Astrocyte of the spinal cord (primary cell): ENCODE measurements at places on chromosomes 3 and 15.

GRCh38 chr3:188916934-188917401 lies 254.8 kb upstream of the TPRG1 start:
- no peak for DNase-seq

DNA sequence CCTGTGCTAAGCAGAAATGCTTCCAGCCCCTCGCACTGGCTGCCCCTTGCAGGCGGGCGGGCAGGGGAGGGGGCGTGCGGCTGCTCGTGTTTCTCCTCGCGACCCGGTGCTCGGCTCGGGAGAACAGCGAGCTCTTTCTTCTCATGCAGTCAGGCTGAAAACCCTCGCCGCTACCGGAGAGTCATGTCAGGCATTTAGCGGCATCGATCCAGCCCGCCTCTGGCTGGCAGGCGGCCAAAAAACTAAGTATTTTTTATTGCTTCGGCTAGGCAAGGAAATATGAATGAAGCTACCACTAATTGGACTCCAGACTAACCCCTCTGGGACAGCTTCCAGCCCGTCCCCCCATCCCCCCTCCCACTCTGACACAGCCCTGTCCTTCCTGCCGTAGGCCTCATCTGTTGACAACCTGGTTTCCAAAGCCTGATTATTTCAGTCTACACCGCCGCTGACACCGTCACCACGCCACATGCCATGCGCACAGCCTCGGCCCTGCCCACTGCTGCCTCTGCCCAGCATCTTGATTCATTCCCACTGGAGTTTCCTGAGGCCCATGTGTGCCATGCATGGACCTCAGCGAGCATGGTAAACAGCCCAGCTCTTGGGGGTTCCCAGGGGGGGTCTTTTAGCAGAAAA lies 35.3 kb downstream of the TLE3 start:
- DNase-seq = peak; percentile 96

DNA sequence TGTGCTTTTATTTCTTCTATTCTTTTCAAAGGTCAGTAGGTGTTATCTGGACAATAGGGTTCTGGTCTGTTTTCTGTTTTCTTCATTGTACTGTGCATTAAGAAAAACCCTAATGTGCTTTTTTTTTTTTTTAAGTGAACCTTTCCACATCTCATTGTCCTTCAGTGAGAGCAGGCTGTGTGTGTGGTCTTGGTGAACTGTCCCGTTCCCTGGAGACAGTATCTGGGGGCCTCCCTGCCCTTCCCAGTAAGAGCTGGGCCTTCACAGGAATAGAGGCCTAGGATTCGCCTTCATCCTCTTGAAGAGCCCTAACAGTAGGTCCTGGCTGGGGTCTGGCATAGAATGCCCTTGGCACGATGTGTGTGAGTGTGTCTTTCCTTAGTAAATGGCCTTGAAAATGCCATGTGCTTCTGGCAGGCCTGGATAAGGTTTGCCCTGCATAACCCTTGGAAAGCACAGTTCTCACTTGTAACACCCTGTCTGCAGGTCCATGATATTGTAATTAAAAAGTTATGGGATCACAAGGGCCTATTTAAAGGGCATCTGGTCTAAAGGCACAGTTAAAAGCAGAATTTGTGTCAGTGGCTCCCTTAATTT lies 81.2 kb downstream of the IGF1R start:
- DNase-seq = no peak

- DNase-seq = no peak
These were observed 68.2 kb downstream of the SPRED1 start for GRCh38 chr15:38320866-38321265.

DNA sequence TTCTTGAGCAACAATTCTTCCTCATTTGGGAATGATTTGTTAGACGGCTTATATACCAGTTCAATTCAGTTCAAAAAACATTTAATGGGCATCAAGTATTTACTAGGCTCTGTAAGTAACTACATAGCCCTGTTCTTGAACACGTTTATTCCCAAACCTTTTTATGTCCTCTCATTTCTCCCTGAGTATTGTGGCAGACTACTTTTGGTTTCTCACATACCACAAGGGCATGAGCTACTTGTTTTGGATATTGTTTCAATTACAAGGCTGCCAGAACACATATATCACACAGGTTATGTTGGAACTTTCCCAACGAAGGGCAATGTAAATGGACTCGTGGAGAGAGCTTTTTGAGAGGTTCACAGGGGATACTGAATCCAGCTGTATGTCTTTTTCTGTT lies 363.8 kb upstream of the NAALADL2 start:
- peak; percentile 16 for DNase-seq

- DNase-seq = no peak
These were observed 26.7 kb downstream of the PIAS1 start for GRCh38 chr15:68080783-68081182.

DNA sequence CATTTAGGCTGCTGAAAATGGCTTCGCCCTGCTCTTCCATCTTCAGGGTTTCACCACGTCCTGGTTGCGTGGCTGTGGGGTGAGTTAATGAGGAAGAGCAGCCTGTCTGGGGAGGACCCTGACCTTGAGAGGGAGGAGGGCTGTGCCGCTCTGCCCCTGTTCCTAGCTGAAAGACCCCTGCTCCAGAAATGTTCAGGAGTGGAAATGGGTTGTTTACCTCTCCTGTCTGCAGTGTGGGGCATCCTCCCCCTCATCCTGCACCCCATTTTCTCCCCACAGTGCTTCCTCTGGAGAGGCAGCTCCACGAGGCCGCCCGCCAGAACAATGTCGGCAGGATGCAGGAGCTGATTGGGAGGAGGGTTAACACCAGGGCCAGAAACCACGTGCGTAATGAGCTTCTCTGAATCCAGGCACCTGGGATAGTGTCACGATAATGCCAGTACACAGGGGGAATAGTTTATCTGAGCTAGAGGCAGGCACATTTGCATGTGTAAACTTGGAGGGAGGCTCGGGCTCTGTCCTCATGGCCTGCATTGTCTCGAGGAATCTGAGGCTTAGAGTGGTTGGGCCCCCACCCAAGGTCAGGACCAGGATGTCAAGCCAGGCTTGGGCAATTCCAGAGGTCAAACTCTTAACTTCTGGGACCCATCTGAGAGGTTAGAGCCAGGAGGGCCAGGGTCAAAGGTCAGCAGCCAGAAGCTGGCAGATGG lies 4.0 kb downstream of the ANKDD1A start:
- no peak for DNase-seq

DNA sequence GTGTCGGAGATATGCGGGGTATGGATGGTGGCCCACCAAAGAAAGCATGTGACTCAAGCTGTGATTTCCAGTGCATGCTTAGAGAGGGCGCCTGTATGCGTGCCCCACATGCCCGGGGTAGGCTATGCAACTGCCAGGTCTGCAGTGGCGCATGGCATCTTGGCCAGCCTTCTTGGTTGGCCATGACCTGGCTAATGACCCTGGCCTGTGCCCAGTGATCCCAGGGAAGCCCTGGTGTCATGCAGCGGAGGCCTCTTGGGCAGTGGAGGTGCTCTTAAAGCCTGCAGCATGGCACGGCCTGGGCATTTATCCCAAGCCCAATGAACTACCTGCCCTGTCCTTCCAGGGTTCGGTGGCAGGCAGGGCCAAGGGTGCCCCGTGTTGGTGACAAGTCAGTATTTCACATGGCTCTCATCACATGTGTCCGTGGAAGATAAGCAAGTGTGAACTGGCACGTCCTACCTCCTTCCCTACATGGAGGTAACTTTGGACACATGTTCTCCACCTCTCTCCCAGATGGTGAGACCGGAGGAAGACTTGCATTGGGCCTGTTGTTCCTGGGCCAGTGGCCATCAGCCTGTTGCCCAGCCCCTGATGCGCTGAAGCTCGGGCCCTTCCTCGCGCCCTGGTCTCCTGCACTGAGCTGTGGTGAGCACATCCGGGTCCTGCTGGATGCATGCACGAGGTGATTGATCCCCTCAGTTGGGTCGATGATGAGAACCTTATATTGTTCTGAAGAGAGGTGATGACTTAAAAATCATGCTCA lies 192.0 kb downstream of the UBE3A start:
- no peak for DNase-seq

GRCh38 chr3:38125305-38126120 lies 11.4 kb downstream of the ACAA1 start:
- no peak for DNase-seq

- no peak for DNase-seq
These were observed 20.5 kb downstream of the TRPM1 start for GRCh38 chr15:31081056-31081455.

DNA sequence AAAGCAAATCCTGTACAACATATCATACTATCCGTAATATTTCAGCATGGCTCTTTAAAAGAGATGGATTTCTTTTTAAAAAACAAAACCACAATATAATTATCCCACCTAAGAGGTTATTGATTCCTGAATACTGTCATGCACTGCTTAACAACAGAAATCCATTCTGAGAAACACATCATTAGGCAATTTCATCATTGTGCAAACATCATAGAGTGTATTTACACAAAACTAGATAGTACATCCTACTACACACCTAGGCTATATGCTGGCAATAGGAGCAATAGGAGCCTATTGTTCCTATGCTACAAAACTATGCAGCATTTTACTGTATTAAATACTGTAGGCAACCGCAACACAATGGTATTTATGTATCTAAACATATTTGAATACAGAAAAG lies 242.0 kb downstream of the NEK10 start:
- no peak for DNase-seq

DNA sequence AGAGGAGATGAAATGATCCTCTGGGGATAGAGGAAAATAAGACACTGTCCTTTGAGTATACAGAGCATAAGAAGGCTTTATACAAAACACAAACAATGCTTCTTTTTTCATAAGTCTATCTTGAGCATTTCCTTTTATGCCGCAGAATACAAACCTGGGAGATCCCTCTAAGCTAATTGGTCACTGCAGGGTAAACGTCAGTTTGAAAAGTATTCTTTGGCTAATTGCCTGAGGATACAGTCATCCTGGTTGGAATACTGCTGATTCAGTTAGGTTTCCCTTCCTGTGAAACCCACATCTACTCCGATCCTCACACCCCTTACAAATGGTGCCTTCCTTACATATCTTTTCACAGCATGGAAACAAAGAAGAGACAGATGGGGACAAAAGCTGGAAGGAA lies 10.6 kb downstream of the WNT5A start:
- DNase-seq = peak; percentile 94

DNA sequence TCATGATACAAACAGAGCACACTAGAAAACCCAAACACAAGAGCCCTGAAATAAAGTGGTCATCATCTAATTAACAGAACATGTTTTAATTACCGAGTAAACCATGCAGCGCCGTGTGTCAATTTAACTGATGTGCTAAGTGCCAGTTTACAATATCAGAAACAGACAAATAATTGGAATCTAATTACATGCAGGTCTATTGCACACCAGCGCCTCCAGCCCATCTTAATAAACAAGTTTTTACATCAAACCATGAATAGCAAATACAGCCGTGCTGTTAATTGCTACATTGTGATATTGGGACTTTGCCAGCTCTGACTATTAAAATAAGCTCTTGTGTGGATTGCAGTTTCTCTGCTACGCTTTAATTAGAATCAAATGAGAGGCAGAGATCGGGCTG lies 510.2 kb upstream of the MDFIC2 start:
- DNase-seq = no peak

- DNase-seq = peak; percentile 37
These were observed 277.9 kb upstream of the LMCD1 start for GRCh38 chr3:8223766-8224165.

GRCh38 chr3:197692641-197693040 lies 44.1 kb downstream of the RUBCN start:
- DNase-seq = no peak

DNA sequence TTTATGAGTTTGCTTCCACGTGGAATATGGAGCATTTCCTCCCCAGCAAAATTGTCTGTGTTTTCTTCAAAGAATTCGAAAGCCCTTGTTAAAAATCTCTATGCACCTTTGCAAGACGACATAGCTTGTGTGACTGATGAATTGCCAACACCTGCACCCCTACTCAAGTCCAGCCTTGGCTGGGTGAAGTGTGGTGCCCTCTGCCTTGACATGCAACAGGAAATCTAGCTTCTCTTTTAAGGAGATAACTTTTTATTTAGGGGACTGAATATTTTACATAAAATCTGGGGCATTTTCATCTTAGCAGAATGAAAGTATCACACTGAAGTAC lies 647 bp downstream of the HMG20A start:
- DNase-seq = no peak

DNA sequence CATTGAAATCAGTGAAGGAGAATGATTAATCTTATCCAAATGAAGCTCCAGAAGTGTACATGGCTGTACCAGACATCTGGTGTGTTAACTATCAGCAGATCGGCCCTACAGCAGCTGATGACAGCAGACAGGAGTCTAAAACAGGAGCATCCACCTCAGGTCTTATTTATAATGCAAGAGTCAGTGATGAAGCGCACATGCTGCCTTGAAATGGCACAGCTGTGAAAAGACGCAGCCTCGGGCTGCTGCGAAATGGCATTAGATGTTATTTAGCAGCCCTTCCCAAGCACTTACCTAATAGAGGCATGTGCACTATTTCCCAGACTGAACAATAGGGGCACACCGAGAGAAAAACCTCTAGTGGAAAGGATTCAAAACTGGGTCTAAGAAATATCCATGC lies 472.3 kb upstream of the CBLB start:
- no peak for DNase-seq

GRCh38 chr15:59594493-59594942 lies 17.1 kb upstream of the GCNT3 start:
- DNase-seq = peak; percentile 70

GRCh38 chr15:60821462-60822061 lies 342.6 kb upstream of the ICE2 start:
- no peak for DNase-seq

DNA sequence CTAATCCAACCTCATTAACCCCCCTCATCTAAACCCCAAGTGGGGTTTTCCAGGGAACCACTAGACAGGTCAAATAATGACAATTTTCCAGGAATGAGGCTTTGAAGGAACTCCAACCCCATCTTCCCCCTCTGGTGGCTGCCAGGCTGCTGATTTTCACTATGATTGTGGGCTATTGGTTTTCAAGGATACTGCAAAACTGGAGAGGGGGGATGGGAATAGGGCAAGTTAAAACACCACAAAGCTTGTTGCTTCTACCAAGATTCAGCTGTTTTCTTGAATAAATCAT lies 10.4 kb upstream of the ZNF662 start:
- DNase-seq = no peak

DNA sequence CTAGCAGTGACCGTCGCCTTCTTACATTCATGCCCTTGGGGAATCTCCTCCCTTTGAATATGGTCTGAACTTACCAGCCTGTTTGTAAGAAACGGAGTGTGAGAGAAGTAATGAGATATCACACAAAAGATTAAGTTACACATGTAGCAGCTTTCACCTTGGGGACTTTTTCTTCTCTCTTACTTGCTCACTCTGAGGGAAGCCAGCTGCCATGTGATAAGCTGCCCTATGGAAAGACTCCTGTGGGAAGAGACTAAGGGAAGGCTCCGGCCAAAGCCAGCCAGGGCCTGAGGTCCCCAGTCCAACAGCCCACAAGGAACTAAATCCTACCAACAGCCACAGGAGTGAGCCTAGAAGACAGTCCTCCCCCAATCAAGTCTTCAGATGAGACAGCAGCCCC lies 190.4 kb upstream of the TSC22D2 start:
- no peak for DNase-seq

DNA sequence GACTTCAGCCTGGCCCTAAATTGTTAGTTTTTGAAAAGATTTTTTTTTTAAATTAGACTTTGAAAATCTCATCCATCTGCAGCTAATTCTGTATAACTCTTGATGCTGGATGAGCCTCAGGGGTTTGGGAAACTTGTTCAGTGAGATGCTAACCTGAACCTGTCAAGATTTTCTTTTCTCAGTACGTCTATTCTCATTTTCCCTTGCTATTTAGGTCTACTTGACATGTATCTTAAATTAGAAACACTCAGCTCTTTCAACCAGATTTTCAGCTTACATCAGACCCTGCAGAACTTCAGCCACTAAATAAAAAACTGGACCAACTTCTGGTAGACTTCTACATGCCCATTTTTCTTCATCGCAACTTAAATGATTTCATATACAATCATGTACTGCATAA lies 61.4 kb downstream of the MFSD1 start:
- no peak for DNase-seq
